ENCODE measurements at places on chromosomes 7 and 10.
A peak's percentile ranks its signal among the peaks of the same experiment; 100 is the strongest.

GRCh38 chr7:85776691-85777345 lies 590.0 kb upstream of the SEMA3D start:
- no peak for DNase-seq

GRCh38 chr10:124074501-124075109 lies 18.8 kb downstream of the CHST15 start:
- DNase-seq: no peak

GRCh38 chr10:82572744-82573143 lies 697.8 kb downstream of the NRG3 start:
- no peak for DNase-seq

DNA sequence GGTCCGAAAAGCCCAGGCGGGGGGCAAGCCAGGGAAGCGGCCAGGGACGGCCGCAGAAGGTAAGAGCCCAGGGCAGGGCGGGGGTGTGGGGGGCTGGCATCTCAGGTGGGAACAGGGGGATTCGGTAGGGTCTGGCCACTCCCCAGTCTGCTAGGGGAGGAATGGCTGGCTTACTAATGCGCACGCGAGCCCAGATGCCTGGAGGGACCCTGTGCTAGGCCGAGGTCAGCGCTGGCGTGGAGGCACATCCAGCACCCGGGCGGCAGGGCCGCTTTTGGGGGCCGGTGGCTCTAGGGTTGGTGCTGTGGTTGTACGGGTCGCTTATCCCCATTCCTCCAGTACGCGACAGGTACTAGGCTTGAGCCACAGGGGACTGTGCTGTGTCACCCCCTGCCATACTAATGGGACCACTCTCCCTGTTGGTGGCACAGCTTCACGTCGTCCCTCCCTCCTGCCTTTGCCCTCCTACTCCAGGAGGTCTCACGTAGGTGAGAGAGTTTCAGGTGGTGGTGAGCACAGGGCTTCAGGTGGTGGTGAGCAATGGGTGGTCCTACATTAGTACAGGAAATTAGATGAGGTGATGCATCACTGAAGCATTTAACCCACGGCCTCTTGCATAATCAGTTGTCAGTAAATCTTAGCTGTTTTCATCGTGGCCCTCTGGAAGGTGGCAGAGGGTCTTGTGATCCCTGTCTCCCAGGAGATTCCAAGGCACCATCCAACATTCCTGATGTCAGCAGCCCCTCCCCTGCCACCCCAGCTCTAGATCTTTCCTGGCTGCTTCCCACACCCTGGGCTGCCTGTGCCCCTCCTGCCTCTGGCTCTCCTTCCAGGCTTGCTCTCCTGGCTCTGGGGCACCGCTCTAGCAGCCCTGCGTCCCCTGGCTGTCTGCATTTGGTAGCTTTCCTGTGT lies 971 bp downstream of the AEBP1 start:
- DNase-seq: peak; percentile 80

DNA sequence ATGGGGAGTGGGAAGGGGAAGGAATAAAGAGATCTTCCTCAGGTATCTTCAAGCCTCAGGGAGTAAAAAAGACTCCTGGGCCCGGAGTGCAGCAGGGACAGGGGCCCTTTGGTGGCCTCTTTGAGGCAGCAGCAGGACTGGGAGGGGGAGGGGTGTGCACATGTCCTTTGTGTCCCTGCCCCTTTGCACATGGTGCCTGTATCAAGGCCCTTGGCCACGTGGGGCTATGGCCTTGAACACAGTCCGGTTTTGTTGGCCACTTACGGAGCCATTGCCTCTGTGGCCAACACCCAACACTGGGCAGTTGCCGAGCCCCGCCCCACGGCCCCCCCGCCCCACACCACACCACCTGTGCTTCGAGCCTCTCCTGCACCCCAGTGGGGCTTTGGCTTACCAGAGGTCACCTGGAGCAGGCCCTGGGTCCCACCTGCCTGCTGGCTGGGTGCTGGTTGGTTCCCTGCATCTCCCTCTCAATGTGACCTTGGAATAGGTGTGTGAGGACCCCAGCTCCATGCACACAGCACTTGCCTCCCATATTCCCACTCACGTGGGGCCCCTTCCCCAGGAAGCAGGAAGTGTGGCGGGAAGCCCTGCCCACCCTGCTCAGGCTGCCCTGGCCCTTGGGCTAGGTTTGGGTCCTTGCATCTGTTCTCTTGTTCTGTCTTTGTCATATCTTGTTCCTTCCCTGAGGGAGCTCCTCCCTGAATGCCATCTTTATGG lies 5.4 kb downstream of the SAP25 start:
- DNase-seq: no peak

DNA sequence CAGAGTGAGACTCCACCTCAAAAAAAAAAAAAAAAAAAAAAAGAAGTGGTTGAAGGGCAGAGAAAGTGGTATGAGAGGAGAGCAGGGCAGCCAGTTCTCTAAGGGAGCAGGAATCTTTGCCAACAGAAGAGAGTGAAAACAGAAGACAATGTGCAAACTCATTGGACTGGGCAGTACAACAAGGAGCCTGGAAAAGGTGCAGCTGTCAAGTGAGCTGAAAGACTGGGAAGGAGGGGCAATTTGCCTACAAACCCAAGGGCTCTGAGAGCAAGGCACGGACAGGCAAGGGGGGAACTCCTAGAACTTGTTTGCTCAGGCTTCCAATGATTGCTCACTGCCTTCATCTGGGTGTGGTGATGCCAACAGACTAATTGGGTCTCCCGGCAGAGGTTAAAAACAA lies 9.5 kb downstream of the ACTR1A start:
- DNase-seq: no peak

GRCh38 chr7:37924491-37925041 lies 4.1 kb downstream of the EPDR1 start:
- DNase-seq: no peak

GRCh38 chr10:112442063-112442462 lies 4.7 kb downstream of the ZDHHC6 start:
- no peak for DNase-seq

GRCh38 chr10:23319835-23320234 lies 24.8 kb downstream of the C10orf67 start:
- no peak for DNase-seq

GRCh38 chr10:103983367-103983911 lies 16.5 kb downstream of the SLK start:
- DNase-seq: no peak

DNA sequence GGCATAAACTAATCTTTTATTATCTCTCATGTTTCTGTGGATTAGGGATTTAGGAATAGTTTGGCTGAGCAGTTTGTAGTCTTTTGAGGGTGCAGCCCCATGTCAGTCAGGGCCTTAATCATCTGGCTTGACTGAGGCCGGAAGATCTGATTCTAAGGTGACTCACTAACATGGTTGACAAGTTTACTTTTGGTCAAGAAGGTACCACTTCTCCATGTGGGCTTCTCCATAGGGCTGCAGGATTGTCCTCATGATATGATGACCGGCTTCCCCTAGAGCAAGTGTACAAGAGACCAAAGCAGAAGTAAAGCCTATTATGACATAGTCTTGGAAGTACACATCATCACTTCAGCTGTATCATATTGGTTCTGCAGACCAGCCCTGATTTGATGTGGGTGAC lies 45.9 kb upstream of the OIT3 start:
- no peak for DNase-seq

DNA sequence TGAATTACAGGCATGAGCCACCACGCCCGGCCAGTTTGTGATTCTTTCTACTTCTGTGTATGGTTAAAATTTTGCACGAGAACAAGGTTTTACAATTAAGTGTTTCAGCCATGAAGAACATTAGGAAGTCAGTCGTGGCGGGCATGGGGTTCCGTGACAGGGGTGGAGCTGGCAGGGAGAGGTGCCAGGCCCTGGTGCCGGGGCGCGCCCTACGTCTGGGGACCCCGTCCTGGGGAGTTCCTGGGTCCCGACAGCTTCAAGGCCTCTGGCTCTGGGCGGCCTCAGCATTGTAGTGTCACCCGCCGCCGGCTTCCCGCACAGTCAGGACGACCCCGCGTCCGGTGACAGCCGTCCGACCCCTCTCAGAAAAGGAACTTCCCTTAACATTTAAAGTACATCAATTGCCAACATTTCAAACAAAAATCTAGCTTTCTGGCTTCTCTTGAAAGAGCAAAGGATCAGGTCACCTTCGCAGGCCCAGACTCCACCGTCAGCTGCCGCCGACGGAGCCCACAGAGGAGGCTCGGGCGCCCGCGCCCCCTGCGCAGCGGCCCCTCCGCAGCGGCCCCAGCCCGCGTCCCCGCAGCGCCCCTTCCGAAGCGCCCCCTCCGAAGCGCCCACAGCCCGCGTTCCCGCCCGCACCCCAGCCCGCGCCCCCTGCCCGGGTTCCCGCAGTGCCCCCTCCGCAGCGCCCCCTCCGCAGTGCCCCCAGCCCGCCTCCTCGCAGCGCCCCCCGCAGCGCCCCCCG lies 23.2 kb upstream of the MKI67 start:
- no peak for DNase-seq

DNA sequence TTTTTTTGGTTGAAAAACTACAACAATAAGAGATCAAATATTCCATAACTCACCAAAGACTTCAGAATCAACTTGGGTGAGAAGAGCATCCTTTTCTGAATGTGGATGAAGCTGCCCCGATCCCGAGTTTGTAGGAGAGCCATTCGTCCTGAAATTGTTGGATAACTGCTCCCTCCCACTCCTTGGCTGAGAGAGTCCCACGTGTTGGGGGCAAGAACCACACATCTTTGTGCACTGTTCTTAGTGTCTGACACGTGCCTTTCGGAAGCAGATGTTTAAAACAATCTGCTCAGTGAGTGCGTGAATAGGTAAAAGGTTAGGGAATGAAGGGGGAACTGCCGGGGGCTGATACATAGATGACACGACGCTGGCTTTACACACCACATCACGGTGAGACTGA lies 575.7 kb downstream of the PTPRN2 start:
- DNase-seq: no peak

- no peak for DNase-seq
Observed at GRCh38 chr7:35975851-35976454, 175.1 kb downstream of the SEPTIN7 start.

Data from C1 segment of cervical spinal cord (tissue), 14 donors.